ENCODE measurements at places on chromosomes 7 and 10.

- DNase-seq: no peak
Observed at GRCh38 chr7:12623223-12623622, 52.7 kb downstream of the SCIN start.

GRCh38 chr10:94710578-94710977 lies 27.0 kb downstream of the CYP2C18 start:
- DNase-seq: no peak

GRCh38 chr7:140607441-140607989 lies 33.1 kb downstream of the DENND2A start:
- no peak for DNase-seq

- no peak for DNase-seq
Observed at GRCh38 chr7:120714945-120715344, 143.0 kb downstream of the TSPAN12 start.

GRCh38 chr10:124236136-124236535 lies 142.7 kb upstream of the CHST15 start:
- DNase-seq: no peak

DNA sequence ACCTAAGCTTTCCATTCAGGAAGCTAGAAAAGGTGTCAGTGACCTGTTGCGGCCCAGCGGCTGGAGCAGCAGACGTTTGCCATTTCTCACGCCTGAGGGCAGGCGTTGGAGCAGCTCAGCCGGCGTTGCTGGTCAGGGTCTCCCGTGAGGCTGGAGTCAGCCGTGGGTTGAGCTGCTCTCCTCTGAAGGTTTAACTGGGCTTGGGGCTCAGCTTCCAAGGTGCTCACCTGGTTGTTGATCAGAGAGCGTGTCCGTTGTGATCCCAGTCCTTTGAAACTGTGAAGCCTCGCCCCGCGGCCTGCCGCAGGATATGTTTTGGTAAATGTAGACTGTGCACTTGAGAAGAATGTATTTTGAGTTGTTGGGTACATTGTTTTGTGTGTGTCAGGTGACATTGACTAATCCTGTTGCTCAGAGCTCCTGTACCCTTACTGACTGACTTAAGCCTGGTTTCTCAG lies 20.6 kb upstream of the PWWP2B start:
- no peak for DNase-seq

GRCh38 chr7:23000597-23001360 lies 13.2 kb downstream of the HYCC1 start:
- no peak for DNase-seq

DNA sequence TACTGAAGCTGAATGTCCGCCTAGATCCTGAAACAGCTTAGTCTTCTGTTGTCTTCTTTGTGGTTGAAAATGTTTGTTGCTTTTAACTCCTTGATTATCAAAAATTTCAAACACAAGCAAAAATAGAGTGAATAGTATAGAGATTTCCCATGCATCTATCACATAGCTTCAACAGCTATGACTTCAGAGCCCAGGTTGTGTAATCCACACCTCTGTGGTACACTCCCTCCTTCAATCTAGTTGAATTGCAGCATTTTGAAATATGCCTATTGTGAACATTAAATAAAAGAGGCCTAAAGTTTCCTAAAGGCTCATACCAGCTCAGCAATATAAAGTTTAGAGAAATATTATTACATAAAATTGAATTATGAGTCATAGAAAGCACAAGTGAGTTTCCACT lies 204.7 kb upstream of the HDAC9 start:
- DNase-seq: no peak

DNA sequence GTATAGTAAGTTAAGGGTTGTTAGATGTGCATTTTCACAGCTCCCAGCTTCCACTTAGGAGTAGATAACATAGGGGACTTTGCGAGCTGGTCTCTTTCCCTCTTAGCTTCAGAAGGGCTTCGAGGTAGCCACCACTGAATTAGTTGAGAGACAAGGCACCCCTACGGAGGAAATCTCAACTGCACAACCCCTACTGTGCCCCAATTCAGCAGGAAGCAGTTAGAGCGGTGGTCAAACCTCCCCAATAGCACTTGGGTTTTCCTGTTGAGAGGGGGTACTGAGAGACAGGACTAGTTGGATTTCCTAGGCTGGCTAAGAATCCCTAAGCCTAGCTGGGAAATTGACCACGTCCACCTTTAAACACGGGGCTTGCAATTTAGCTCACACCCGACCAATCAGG lies 1.1 kb upstream of the HERPUD2 start:
- DNase-seq: no peak

- DNase-seq: no peak
Observed at GRCh38 chr10:19816411-19817230, at the start of gene PLXDC2. PLXDC2 (plus strand) TSS chr10:19816432.
